ENCODE measurements at places on chromosomes 11 and 22. TPM values are rescaled to one million over a fixed set of nuclear protein-coding genes. Genes with fewer than 3 reads are reported as not detected.

The MS4A8 gene
- total RNA-seq, result not detected

The JRKL gene
- total RNA-seq, result 3.0 TPM

The IRAG1 gene
- total RNA-seq, result 3.3 TPM

The CHADL gene
- total RNA-seq, result 1.3 TPM

The TREH gene
- total RNA-seq, result not detected

- H3K4me3 ChIP-seq, result no peak overlapping the region
- H3K36me3 ChIP-seq, result peaks cover 15% of the 10 kb centered on the region
- no peak overlapping the region for H3K27ac ChIP-seq
Measured at GRCh38 chr11:110053848-110054414, 39.3 kb upstream of the ZC3H12C start.

DNA sequence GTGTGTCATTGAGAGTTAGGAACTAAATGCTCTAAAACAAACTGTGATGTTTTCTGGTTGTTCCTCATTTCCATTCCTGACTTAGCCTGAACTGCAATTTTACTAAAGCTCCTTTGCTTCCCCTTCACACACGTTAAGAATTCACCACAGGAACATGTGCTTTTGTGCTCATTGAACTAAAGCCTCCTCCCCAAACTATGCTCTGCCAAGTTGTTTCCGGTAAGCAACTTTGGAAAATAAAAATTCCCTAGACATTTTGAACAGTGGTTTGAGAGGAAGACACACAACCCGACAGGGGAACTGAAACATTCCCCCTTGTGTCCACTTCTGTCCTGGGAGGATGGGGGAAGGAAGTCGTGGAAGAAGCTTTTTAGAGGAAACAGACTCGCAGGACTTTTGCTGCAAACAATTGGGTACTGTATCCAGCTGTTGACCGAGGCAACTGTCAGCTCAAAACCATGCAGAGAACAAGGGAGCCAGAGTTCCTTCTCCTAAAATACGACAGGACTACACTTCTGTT is 66.9 kb downstream of the GAB2 start:
- peaks cover 5% of the 10 kb centered on the region for H3K4me1 ChIP-seq
- no peak overlapping the region for H3K27ac ChIP-seq
- no peak overlapping the region for H3K4me3 ChIP-seq
- no peak for DNase-seq
- no peaks in the 10 kb centered on the region for H3K36me3 ChIP-seq
- H3K27me3 ChIP-seq, result no peaks in the 10 kb centered on the region

DNA sequence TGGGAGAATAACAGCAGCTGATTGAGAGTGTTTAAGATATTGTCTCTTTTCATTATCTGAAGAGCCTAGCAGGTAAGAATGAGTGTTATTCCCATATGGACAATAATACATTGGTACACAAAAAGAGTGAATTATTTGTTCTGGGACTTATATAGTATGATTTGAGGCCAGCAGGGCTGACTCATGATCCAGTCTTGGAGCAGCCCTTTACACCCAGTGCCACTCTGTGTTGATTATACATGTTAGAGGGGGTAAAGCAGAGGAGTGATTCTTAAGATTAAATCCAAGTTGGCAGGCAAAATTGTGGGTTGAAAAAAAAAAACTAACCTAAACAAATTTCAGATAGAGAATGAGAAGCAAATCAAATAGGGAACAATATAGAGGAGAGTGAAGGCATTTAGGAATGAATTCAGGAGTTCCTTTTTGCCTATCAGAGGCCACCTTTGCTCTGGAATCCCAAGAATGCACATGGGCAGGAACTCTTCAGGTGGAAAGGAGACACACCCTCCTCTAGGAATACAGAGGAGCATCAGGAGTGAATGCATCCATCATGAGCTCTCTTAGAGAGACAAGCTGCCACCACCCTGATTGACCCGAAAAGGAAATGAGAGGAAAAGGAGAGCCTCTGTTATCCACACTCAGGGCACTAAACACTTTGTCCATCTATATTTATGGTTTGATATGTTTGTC is 19.2 kb upstream of the MRGPRX1 start:
- no peaks in the 10 kb centered on the region for H3K36me3 ChIP-seq
- H3K4me1 ChIP-seq, result peaks cover 3% of the 10 kb centered on the region
- DNase-seq, result peak; percentile 57

- no peaks in the 10 kb centered on the region for H3K27me3 ChIP-seq
- peaks cover 9% of the 10 kb centered on the region for H3K4me1 ChIP-seq
- H3K36me3 ChIP-seq, result no peaks in the 10 kb centered on the region
- DNase-seq, result no peak
- no peak overlapping the region for H3K27ac ChIP-seq
Measured at GRCh38 chr22:43750751-43751150, 61.4 kb downstream of the EFCAB6 start.

Measured in H9 (cell line).